Mesenteric fat pad (tissue), 1 donor: ENCODE measurements at places on chromosomes 1 and 21. TPM values are rescaled to one million over a fixed set of nuclear protein-coding genes. Genes with fewer than 3 reads are reported as not detected.

GRCh38 chr1:163528710-163529348 is 207.1 kb downstream of the NUF2 start:
- DNase-seq, result no peak

DNA sequence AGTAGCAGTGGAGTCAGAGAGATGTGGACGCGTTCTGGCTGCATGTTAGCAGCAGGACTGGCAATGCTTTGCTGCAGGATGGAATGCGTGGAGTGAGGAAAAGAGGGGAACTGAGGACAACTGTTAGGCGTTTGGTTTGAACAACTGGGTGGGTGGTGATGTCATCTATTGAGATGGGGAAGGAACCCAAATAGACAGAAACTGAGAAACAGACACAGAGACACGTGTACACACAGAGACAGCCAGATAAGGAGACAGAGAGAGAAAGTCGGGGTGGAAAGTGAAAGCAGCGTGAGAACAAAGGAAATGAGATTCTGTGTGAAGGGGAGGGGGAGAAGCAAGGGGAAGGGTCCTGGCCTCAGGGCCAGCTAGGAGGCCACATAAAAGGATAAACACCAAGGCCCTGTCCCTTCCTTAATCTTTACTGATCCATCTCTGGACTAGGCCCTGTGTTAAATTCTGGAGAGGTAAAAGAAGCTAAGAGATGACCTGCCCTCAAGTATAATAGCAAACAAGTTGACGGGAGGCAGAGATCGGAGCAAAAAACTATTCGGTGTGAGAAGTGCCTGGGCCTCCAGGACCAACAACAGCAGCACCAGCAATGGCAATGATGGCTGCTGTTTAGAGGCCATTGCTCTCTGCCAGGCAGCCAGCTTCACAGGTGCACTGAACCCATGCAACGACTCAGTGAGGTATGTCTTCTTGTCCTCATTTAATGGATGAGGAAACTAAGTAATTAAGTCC is 31.6 kb downstream of the VWA5B1 start:
- DNase-seq, result no peak

- no peak for DNase-seq
Observed at GRCh38 chr1:116096013-116096618, 15.1 kb upstream of the MAB21L3 start.

The PM20D1 gene
- 0.29 TPM for total RNA-seq

The IL22RA1 gene
- total RNA-seq, result not detected

The PGLYRP3 gene
- total RNA-seq, result not detected

DNA sequence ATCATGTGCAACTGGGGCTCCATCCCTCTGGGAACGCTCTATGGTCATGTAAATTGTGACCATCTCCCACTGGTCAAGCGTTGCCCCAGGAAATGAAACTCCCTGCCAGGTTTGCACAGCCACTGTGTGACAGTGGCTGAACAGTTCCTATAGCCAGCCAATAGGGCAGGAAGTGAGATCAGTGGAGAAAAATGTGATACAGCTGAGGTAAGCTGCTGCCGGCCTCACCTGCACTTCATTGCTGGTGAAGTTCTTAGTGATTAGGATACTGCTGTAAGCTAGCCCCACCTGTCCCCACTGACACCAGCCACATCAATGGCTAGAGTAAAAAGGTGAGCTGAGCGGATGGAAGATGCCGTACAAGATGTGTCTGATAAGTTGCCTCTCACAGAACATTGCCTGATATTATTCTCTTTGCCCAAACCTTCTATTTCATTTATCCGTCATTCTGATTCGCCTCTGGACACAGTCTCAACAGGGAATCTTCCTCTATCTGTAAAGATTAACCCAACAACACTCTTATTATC is 38.4 kb upstream of the CDC42BPA start:
- no peak for DNase-seq

GRCh38 chr1:24127801-24128363 is 15.1 kb downstream of the IL22RA1 start:
- DNase-seq, result no peak

- DNase-seq, result no peak
Observed at GRCh38 chr1:168799927-168800605, 71.1 kb upstream of the DPT start.

DNA sequence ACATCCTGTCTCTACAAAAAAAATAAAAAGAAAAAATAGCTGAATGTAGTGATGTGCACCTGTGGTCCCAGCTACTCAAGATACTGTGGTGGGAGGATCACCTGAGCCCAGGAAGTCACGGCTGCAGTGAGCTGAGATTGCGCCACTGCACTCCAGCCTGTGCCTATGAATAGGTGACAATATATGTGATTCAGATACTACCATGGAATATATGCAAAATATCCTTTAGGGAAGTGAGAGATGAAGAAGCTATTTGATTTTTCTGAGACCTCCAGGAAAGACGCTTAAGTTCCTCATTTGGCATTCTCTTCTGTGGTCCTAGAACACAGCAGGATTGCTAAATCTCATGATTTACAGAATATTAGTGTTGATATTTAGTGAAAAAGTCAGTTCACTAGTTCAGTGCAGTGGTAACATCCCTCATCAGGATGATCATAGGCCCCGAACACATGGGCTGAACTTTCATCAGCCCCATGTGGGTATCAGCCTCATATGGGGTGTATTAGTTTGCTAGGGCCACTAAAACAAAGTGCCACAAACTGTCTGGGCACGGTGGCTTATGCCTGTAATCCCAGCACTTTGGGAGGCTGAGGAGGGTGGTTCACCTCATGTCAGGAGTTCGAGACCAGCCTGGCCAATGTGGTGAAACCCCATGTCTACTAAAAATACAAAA is 6.0 kb upstream of the VASH2 start:
- no peak for DNase-seq

DNA sequence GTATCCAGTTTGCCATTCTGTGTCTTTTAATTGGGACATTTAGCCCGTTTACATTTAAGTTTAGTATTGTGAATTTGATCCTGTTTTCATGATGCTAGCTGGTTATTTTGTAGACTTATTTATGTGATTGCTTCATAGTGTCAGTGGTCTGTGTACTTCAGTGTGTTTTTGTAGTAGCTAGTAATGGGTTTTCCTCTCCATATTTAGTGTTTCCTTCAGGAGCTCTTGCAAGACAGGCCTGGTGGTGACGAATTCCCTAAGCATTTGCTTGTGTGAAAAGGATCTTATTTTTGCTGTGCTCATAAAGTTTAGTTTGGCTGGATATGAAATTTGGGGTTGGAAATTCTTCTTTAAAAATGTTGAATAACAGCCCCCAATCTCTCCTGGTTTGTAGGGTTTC is 69.2 kb upstream of the PDC start:
- DNase-seq, result no peak

The DARS2 gene
- 14.7 TPM for total RNA-seq

DNA sequence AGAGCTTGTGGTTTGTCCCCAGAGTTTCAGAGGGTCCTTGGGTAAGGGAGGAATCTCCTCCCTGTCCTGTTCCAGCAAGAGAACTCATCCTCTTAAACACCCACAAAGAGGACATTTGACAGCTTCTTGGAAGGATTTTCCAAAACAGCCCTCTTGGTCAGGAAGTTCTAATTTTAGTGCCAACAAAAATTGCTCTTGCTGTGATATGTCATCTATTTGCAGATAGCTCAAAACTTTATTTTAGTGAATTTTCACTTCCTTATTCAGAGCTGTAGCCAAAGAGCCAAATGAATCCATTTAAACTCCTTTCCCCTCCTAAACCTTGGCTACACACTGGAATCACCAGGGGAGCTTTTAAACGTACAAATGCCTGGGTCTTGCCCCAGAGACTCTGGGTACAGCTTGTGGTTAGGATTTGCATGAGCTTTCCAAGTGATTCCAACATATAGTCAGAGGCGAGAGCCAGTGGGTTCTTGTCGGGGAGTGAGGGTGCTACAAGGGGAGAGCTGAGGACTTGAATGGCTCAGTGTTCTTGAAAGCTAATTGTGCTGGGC is 11.8 kb upstream of the RASSF5 start:
- DNase-seq, result no peak

DNA sequence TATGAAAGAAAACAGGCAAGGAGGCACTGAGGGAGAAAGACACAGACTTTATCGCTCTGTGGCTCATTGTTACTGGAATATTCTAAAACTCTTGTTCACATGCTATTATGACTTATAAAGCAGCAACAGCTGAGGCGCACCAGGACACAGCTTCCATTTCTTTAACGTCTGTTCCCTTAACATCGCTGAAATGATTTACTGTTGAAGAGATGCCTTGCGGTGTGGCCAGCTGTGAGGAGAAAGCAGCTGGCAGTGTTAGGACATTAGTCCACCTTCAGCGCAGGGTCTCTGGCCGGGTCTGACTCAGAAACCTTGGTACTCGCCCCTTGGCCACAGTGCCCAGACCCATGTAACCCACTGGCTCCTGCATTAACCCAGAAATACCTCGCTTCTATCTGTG is 3.1 kb upstream of the PER3 start:
- no peak for DNase-seq

The TSPEAR gene
- total RNA-seq, result not detected
